Caki2 (cell line): ENCODE measurements at places on chromosomes 11 and 22. TPM values are rescaled to one million over a fixed set of nuclear protein-coding genes. Genes with fewer than 3 reads are reported as not detected.

DNA sequence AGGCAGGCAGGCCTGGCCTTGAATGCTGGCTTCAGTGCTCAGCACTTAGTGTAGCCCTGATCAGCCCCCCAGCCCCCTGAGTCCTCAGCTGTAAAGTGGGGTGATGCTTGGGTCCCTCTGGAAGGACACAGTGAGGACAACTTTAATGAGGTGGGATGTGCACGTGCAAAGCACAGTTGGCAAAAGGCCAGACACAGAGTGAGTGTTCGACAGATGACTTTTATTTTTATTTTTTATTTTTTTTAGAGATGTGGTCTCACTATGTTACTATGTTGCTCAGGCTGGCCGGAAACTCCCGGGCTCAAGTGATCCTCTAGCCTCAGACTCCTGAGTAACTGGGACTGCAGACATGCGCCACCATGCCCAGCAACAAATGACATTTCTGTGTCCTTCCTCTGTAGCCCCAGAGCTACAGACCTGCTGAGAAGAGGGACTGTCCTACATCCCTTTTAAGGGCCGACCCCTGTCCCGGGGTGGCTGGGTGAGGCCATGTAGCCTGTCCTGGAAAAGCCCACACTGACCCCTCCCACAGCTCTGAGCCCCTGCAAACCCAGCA, 6.9 kb upstream of the C11orf96 start:
- no peak for DNase-seq

- DNase-seq = no peak
Observed at GRCh38 chr11:19968860-19969259, 191.4 kb downstream of the DBX1 start.

Gene C22orf31
- total RNA-seq = not detected in 2 replicates

DNA sequence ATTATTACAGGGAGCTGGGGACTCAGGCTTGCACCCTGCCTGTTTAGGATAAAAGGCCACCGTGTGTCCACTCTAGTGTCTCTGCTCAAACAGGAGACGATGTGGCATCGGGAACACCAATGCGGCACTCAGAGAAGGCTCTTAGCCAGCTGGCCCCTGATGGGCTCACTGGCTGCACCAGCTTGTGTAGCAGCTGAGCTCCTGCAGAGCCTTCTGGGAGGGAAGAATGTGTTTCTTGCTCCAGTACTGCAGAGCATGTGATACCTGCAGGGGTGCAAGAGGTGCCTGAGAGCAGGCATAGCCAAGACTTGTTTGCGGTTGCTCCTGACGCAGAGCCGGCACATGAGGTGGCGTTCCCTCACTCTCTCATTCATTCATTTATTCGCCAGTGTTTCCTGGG, 44.4 kb upstream of the KCNQ1OT1 start:
- no peak for DNase-seq

GRCh38 chr22:31647066-31647465, 14.9 kb downstream of the PISD start:
- DNase-seq = no peak

DNA sequence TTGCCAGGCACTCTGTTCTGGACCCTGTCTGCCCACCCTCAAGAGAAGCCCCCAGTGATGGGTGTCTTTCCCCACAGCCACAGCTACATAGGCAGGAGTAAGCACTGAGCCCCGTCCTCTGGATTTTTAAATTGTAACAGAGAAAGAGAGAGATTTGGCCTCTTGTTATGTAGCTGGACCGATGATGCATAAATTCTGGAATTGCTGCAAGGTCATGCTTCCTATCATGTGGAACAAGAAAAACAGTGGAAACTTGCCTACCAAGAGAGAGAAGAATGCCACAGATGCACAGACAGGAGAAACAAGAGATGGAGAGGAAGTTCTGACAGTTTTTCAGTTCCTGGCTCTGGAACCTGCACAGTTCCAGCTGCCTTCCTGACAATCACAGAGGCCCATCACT, 150.2 kb downstream of the ETS1 start:
- peak; percentile 70 for DNase-seq

GRCh38 chr11:6111673-6112072, 4.2 kb downstream of the OR56B4 start:
- no peak for DNase-seq

GRCh38 chr11:60951904-60952741, at the start of gene SLC15A3:
Gene SLC15A3, minus strand, starts transcription at chr11:60952176. Its CDS starts 625 bp downstream, at chr11:60951551.
- no peak for DNase-seq

Gene CSNK2A3
- 1.4 and 4.2 TPM in 2 replicates for total RNA-seq

GRCh38 chr11:95585752-95586077, 203.9 kb downstream of the FAM76B start:
- no peak for DNase-seq

GRCh38 chr22:22057617-22058378, 75.2 kb upstream of the TOP3B start:
- no peak for DNase-seq

Gene RBMXL2
- not detected in 2 replicates for total RNA-seq

GRCh38 chr11:6660712-6661111, 5.1 kb upstream of the DCHS1 start:
- no peak for DNase-seq

DNA sequence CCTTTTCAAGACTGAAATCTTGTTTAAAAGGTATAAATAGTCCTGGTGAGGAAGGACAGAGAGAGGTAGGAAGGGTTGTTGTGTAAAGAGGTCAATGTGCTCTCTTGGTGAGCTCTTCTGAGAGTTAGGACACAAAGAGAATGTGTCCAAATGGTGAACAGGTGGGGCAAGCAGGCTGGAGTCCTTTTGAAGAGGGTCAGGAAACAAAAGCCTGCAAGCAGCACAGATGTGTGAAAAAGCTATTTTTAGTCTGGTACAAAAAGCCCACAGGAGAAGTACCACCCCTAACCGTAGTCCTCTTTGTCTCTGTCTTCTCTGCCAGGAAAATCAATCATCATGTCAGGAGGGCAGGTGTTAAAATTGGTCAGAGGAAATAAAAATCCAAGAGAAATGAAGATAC, 54.4 kb upstream of the SYN3 start:
- DNase-seq = no peak

DNA sequence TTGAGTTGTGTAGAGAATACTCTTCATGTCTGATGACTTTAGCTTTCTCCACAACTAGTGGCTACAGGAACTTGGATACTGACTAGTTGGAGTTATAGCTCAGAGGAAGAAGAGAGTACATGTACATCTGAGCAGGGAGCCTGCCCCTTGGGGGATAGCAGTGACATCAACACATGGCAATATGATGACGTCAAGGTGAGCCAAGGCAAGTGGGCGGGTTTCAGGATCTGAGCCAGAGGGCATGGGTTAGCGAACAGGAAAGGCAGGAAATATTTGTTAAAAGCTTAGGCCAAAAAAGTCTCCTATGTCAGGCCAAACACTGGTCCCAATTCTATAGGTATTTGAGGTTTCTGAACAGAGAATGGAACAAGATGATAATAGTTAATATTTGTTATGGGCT, 42.0 kb upstream of the HORMAD2 start:
- peak; percentile 47 for DNase-seq

Gene NAA40
- total RNA-seq = 15.1 and 29.2 TPM in 2 replicates

Gene CYP2D6
- not detected in 2 replicates for total RNA-seq

Gene MS4A6E
- total RNA-seq = not detected in 2 replicates

GRCh38 chr22:47322854-47323253, 560.4 kb downstream of the TBC1D22A start:
- DNase-seq = peak; percentile 28

GRCh38 chr22:44351685-44352377, 39.1 kb upstream of the SHISAL1 start:
- DNase-seq = peak; percentile 55

DNA sequence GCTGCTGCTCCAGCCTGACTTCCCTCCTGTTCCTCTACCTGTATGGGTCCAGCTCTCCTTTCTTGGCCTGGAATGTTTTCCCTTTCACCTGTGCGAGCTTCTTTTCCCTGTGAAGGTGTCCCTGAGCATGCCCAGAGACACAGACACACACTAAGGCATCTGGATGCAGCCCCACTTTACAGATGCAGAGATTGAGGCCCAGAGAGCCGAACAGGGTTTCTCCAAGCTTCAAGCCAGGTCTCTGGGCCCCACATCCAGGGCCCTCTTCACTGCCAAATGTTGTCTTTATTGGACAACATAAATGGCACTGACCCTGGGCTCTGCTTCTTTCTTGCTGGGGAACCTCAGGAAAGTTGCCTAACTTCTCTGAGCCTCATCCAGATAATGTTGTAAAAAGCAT, 561.6 kb downstream of the MIAT start:
- no peak for DNase-seq

- no peak for DNase-seq
Observed at GRCh38 chr11:121540627-121541026, 87.9 kb upstream of the SORL1-AS1 start.

Gene P4HA3
- total RNA-seq = 0.06 and 0.57 TPM in 2 replicates

DNA sequence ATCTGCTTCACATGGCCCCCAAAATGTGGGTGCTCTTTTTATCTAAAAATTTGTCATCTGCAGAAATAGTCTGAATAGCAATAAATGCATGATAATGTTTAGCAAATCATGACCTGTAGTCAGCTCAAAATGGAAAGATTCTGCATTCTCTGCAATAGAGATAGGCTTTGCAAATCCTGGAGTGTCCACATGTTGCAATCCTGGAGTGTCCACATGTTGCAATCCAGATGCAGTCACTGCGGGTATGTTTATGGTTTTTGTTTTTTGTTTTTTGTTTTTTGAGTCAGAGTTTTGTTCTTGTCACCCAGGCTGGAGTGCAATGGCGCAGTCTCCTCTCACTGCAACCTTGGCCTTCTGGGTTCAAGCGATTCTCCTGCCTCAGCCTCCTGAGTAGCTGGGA, 20.2 kb upstream of the LRRC32 start:
- no peak for DNase-seq

Gene BEST1
- total RNA-seq = not detected in 2 replicates

DNA sequence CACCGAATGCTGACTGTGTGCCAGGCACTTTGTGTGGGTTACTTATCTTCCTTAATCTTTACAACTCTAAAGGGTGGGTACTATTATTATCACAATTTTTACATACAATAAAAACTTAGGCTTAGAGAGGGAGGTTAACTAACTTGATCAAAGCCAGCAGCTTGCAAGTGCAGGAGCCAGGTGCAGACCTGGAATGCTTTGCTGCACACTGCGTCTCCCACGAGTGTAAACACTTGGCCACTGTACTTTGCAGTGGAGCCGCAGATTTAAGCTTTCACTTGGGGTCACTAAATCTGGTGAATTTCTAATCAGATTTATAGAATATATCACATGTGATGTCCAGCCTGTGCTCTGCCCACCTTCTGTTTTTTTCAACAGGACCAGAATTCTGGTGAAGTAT, 36.7 kb downstream of the AMOTL1 start:
- no peak for DNase-seq

DNA sequence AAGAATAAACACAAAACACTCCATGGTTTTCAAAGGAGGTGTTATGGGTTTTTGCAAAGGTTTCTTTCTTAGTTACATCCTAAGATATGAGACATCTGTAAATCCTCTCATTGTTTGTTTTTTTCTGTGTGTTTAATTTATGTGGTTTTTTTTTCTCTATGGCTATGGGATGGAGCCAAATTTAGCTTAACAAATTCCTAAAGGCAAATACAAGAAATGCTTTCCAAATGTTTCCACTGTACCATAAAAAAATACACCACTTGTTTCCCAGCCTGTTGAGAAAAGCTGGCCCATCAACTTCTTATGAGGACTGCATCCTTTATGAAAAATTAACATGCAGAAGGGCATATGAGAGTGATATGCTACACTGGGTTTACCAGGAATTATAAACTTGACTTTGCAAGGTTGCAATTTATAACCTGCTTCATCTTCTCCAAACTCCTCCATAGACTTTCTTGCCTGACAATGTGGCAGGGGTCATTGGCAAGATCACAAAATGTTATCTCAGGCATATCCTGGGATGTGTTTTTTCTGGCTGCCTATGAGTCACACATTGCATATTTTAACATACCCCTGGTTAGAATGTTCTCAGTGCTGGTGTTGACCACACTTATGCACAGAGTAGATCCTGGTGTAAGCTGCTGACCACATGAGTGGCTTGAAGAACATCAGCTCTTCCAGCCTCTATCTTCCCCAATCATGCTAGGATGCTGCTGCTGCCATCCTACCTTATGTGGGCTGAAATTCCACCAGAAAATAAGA, 137.6 kb upstream of the TTC12 start:
- peak; percentile 23 for DNase-seq

Gene CRYBB3
- total RNA-seq = not detected in 2 replicates

GRCh38 chr11:18071098-18071705, 25.1 kb upstream of the TPH1 start:
- DNase-seq = no peak

DNA sequence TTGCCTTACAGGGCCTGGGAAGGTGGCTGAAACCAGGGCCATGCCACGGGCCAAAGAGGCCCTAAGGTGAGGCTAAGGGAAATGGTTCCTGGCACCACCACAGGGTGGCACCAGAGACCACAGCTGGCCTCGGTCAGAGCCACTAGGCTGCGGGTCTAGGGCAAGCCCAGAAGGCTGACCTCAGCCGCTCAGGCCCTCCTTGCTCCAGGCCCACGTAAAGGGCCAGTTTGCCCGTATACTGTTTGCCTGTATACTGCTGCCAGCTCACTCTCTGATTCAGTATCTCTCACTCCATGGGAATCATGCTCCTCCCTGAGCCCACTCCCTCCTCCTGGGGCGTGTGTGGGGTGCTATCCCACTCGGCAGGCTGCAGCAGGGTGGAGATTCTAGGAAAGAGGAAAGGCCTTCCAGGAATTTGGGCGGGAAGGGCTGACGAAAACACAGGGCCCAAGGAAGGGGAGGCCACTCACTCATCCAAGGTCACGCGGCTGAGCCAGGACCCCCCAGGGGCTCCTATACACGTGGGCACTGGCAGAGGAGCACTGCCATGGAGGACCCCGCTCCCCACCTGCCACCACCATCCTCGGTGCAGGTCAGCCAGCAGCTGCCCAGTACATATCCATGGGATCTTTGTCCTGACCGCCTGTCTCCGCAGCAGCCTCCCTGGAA, 62.4 kb downstream of the NECTIN1 start:
- DNase-seq = peak; percentile 23

GRCh38 chr11:26905368-26905767, 88.5 kb upstream of the FIBIN start:
- DNase-seq = no peak

GRCh38 chr11:288478-289397, at the start of gene PGGHG:
Gene PGGHG, plus strand, starts transcription at chr11:289126. Its CDS starts 691 bp downstream, at chr11:289817.
- DNase-seq = no peak

GRCh38 chr22:17436981-17437412, 67.7 kb downstream of the CECR2 start:
- no peak for DNase-seq

DNA sequence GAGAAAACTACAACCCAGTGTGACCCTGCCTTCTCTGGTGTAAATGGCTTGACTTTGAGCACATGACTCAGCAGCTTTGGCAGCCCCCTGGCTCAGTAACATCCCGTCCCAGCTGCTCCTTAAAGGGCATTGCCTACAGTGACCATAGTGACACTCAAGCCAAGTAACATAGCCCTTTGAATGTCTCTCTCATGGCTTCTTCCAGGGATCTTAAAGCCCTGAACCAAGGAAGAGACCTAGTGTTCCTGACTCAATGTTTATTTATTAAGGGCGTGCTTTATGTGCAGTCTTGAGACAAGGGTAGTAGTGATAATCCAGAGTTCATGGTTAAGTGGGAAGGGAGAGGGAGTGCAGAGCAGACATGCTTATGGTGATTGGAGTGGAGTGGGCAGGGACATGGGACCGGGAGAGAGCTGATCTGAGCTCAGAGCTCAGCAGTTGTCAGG, 125.7 kb downstream of the PARVA start:
- DNase-seq = no peak

Gene OR1S1
- not detected in 2 replicates for total RNA-seq
